ENCODE measurements at places on chromosomes 13 and 19. TPM values are rescaled to one million over a fixed set of nuclear protein-coding genes. Genes with fewer than 3 reads are reported as not detected.
A peak's percentile ranks its signal among the peaks of the same experiment; 100 is the strongest.

GRCh38 chr13:51397262-51397941 is 55.4 kb downstream of the INTS6 start:
- DNase-seq = no peak

DNA sequence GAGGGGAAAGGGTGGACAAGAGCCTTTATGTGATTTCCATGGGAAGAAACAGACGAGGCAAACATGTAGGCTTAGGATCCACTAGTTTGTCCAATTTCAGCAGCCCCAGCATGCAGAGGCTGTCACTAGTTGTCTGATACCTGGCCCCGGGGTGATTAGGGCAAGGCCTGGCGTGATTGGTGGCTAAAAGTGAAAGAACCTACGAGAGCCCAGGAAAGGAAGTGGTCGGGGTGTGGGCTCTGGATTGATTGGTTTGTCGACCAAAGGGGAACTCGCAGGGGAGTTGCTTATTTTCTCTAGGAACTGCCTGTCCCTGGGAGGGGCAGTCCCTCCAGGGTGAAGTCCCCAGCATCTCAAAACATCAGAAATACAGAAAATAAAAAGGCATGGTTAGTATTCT is 64.2 kb upstream of the UQCRFS1 start:
- DNase-seq = peak; percentile 81

DNA sequence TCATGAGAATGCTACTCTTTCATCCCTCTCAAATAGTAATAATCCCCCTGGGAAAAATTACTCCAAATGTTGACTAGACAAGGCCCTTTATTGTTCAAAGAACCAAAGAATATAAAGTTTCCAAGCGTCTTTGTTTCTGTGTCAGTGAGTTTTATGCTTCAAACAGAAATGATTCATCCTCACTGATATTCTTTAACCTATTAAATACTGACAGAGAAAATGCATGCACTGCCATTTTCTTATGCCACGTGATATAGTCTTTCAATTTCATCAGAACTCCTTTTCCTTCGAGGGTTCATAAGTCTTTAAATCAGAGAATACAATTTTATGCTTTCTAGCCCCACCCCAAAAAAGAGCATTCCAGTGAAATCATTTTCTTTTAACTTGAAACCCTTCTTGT is 211.6 kb downstream of the SHISA2 start:
- DNase-seq = no peak

DNA sequence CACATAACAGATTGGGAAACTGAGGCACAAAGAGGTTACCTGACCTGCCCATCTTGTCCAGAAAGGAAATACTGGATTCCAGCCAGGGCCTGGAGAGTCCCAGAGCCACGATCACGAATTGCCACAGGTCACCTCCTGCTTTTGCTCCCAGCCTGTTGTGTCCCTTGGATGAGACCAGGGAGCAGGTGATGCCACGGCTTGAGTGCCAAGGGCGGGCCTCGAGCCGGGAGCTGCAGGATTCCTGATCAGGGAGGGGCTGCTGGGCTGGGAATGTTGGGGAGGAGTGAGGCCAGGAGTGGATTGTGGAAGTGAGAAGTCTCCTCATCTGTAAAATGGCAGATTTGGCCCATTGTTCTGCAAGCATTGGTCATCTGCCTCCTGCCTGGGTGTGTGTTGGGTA is 29.4 kb downstream of the DNM2 start:
- no peak for DNase-seq

GRCh38 chr19:48183356-48183755 is 12.9 kb downstream of the ZSWIM9 start:
- DNase-seq = no peak

GRCh38 chr19:54364775-54365257 is at the start of gene LAIR1:
Gene LAIR1, minus strand, starts transcription at chr19:54364931. Its CDS starts 127 bp downstream, at chr19:54364804.
- peak; percentile 38 for DNase-seq

DNA sequence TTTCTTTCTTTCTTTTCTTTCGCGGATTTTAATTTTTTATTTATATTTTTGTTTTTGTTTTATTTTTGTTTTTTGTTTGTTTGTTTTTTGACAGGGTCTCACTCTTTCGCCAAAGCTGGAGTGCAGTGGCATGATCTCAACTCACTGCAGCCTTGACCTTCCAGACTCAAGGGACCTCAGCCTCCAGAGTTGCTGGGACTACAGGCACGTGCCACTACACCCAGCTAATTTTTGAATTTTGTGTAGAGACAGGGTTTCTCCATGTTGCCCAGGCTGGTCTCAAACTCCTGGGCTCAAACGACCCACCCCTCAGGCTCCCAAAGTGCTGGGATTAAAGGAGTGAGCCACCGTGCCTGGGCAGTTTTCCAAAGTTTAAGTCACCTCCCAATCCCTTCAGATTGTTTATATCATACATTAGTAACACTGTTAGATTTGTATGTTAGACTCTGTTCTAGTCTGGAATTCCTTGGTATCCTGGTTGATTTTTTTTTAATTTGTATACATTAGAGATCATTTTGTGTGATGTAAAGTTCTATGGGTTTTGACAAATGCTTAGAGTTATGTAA is 597.3 kb downstream of the DCT start:
- DNase-seq = peak; percentile 34

GRCh38 chr13:97141564-97142005 is 80.5 kb upstream of the MBNL2 start:
- DNase-seq = peak; percentile 83

DNA sequence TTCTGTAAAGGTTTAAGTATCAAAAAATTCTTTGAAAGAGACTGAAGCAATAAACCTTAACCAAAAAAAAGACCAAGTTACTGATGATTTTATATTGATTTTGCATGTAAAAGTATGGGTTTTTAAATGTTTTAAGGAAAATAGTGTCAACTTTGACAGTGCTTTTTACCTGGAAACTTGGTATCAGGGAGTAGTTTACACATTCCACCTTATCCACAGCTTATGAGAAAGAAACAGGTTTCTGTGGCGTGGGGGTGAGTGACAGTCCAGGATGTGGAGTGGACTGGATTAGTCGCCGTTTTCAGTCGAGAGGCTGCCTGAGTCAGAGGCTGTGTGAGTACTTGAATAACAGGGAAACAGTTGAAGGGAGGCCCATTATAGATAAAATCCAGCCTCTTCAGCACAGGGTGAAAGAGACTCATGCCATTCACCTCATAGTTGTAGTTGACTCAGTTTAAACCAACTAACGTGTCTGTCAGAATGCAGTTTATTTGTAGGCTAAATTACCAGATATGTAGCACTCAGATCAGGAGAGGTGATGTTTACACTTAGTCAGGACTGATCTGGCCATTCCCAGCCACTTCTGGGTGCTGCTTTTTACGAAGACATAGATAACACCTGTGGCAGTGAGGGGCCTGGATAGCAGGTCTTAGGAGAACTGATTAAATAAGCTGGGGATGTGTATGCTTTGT is 595 bp upstream of the GPR183 start:
- peak; percentile 73 for DNase-seq

DNA sequence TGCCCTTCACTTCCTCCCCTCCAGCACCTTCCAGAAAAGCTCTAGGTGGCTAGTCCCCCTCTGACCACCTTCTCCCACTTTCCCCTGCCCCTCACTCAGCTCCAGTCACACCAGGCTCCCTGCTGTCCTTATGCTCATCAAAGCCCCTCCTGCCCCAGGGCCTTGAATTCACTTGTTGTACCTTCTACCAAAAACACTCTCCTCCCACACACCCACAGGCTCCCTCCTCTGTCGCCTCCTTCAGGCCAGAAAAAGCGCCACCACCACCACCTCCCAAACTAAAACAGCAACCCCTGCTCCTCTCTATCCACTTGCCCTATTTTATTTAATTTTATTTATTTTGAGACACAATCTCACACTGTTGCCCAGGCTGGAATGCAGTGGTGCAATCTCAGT is 4.8 kb upstream of the CEACAM16 start:
- DNase-seq = no peak

- no peak for DNase-seq
Measured at GRCh38 chr13:43611281-43612273, 175.2 kb downstream of the ENOX1 start.

GRCh38 chr19:41853768-41854167 is 6.3 kb upstream of the RPS19 start:
- no peak for DNase-seq

GRCh38 chr13:79456051-79456450 is 24.9 kb upstream of the NDFIP2 start:
- DNase-seq = no peak

- peak; percentile 76 for DNase-seq
Measured at GRCh38 chr13:26983543-26984320, 187.9 kb downstream of the USP12 start.

DNA sequence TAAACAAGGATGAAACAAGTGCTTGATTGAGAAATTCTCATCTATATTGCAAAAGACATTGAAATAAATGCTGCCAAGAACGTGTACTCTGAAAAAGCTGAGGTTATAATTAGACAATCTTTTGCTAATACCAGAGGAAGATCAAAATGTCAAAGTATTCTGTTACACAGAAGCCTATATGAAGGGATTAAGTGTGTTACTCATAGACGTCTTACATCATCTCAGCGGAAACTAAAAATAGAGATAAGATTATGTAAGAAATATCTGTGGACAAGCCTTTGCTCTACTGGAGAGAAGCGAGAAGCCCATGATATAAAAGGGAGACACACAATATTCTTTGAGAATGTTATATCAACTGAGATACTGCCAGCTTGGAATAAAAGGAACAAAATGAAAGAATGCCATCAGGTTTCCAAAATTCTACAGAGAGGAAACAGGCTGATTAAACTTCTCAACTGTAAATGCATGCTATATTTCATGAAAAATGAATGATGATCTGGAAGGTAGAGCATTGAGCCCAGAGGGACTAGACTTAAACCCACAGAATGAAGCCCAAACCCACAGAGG is 699.0 kb downstream of the GPC5 start:
- no peak for DNase-seq

DNA sequence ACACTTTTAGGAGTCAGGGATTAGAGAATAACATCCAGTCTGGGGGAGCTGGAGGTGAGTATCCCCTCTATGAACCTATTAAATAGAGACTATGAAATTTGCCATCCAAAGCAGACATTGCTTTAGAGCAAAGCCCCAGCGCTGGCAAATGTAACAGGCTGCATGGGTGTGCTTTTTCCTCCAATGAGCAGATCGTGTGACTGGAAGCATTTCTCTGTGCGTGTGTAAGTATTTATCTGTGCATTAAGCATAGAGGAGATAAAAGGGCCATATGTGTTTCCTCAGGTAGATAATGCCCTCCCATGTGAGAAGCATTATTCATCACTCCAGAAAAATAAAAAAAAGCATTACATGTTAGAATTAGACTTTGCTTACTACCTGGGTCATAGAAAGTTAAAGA is 924 bp downstream of the TNFSF13B start:
- DNase-seq = no peak

GRCh38 chr19:50803633-50804419 is 13.6 kb downstream of the ACP4 start:
- peak; percentile 38 for DNase-seq

- DNase-seq = no peak
Measured at GRCh38 chr13:59364641-59365085, 799.1 kb downstream of the DIAPH3 start.

The PRR20B gene
- total RNA-seq = not detected

The CYP2F1 gene
- not detected for total RNA-seq

The SMARCA4 gene
- 112 TPM for total RNA-seq

The UHRF1 gene
- 34.6 TPM for total RNA-seq

The ABHD17A gene
- total RNA-seq = 76.5 TPM

The ZNF665 gene
- 3.7 TPM for total RNA-seq

Data from Daoy (cell line).